Astrocyte (in vitro differentiated cells and primary cell): ENCODE measurements at places on chromosomes 16 and 17.

DNA sequence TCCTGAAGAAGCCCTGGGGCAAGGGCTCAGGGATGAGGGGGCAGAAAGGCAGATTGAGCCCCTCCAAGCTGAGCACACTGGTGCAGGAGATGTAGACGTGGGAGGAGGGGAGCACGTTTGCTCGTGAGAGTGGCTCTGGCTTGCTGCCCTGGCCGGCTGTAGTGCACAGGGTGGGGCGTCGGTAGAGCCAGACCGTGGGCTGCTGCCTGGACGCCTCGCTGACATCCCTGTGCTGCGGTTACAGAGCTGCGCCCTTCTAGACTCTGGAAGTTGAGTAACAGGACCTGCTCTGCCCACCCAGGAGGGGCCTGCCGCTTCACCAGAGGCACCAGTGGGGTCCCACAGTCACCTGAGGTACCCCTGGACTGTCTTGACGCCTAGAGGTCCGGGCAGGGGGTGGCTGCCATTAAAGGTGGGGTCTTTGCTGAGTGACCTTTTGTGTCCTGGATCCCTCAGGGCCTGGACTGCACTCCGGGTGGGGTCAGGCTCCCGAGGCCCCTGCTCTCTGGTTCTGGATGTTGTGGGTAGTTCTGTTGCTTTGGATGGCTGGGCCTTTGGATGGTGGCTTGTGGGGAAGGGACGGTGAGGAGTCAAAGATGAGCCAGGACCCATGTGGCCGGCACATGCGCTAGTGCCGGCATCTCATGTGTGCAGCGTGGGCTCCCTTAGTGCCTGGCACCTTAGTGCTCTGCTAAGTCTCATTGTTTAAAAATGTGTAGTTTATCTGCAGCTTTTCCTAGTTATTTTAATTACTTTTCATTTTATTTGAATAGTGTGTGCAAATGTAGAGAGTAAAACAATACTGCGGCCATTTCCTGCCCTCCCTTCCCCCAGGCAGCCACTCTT is 41.7 kb downstream of the PGS1 start:
- no peak for DNase-seq

GRCh38 chr16:11327277-11328171 is 17.7 kb upstream of the RMI2 start:
- DNase-seq, result no peak

DNA sequence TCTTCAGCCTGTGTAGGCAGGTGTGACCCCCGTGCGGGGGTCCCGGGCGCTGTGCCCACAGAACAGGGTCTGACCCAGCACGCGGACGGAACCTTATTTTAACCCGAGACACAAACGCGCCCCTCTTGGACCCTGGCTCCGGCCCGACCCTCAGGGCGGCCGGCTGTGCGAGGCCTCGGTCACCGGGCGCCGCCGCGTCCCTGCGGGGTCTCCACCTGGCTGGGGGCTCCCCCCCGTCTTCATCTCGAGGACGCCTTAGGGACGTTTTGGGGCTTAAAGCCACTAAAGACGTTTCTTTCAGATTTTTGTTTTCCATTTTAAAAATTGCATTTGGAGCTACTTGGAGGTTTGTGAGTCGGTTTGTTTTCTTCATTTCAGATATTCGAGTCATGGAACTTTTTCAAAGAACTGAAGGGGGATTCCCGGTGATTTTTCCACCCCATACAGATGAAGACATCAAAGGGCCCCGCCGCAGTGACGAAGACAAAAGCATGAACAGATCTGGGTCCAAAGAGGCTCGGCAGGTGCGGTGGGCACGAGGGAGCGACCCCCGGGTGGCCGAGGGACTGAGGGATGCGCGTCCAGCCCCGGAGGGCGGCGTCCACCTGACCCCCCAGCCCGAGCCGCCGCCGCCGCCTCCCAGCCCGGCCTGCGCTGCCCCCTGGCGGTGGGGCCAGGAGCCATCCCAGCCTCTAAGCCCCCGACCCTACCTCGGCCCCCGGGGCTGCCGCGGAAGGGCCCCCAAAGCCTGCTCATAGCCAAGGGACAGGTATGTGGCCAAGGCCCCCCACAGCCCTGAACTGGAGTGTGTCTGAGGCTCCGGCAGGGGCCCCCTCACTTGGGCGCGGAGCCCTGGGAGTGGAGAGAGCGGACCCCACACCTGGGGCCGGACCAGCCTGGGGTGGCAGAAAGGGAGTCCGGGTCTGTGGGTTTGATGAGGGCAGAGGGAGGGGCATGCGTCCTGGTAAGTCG is 3.8 kb upstream of the CD7 start:
- DNase-seq, result no peak

DNA sequence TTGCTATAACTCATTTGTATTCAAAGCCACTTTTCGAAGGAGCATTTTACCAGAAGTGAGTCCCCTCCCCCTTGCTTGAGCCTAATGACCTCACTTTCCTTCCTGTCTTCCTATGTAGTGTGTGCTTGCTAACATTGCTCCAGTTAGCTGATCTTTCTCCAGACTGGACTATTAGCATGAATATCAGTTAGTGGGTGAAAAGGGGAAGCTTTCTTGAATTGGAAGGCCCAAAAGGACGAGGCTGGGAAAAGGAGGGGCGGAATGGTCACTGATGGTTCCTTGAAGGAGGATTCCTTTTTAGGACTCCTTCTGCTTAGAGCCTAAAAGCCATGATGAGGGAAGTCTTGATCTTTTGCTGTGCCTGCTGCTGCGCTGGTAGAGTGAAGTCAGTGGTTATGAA is 11.9 kb downstream of the MAP3K3 start:
- no peak for DNase-seq

DNA sequence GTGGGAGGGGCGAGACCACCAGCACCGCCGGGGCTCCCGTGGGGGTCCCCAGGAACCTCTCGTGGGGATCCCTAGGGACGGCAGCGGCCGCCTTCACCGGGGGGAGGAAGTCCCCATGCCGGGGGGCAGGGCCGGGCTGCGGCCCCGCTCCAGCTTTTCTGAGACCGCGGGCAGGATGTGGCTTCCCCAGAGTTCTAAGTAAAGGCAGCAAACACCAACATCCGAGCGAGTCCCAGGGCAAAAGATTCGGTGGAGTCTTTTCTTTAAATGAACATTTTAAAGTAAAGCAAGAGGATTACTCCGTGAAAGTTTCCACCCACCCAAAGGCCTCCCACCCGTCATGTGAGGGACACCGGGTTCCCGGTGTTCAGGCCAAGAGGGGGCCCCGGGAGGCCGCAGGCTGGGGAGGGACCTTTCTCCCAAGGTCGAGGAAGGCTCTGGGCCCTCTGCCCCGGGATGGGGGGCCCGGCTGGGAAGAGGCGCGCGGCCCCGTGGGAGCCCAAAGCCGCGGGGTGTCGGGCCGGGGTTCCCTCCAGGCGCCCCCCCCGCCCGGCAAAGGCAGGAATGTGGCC is 137.2 kb upstream of the RPH3AL start:
- peak; percentile 39 for DNase-seq

GRCh38 chr17:71202449-71202848 is 918.4 kb upstream of the SOX9 start:
- no peak for DNase-seq

DNA sequence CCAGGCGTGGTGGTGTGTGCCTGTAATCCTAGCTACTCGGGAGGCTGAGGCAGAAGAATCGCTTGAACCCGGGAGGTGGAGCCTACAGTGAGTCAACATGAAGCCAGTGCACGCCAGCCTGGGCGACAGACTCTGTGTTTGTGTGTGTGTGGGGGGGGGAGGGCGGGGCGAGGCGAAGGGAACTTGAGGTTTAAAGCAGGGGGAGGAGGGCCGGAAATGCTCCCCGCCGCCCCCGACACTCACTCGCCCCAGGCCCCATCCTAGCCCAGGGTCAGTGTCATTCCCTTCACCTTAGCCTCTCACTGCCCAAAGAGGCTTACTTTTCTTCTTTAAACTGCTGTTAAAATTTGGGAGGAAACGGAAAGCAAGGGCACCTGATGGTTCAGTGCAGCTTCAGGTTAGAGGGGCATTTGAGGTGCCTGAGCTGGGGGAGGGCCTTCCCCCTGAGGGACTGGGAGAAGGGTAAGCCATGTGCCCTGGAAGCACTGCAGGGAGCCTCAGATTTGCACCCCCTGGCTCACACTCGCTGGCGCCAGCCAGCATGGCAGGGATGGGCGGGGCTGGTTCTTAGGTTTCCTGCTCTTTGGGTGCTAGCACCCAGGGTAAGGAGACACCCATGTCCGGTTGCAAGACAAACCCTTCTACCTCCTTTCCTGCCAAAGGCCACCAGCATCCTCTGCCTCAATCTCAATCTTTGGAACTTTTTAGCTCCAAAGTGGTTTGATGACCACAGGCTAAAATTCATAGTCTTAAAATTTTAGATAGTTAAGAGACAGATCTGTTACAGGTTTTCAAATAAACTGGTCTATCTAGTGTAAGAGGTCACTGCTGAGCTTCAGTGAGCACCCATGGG is 2.2 kb upstream of the LIMD2 start:
- no peak for DNase-seq

DNA sequence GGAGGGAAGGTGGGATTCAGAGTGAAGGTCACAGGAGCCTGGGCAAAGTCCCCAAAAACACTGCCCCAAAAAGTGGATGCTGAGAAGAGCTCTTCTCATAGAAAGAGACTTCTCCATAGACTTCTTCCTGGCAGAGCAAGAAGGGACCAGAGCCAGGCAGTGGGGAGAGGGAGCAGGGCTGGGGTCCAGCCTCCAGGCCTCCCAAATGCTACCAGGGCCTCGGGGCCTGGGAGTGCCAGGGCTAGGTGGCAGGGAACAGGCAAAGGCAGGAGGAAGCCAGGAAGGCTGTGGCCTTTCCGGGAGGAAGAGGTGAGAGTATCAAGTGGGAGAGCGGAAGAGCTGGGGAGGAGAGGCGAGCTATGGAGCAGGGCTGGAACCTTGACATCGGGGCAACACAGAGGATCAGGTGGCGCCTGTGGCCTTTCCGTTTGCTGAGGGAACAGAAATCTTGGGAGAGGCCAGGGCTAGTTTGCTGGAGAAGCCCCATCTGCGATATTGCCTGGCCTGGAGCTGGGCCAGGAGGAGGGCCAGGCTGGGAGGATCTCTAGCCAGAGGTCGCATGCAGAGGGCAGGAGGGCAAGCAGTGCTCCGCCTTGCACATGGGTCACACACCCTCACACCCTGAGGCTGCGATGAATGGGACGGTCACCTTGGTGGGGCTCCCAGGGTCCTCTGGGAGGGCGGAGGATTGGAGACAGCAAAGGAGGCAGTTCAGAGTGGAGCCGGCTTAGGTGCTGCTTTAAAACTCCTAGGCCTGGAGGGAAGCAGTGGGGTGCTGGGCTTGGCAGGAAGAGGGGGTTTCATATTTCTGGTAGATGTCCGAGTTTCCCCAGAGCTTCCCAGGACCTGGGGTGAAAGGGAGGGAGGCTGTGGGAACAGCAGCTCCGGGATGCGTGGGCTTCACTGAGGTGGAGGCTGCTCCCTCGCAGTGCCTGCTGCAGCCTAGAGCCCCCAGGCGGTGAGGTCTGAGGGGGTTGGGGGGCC is 3.4 kb downstream of the SLC16A5 start:
- no peak for DNase-seq

GRCh38 chr17:35543856-35544255 is 6.4 kb upstream of the SLFN12L start:
- no peak for DNase-seq
